ENCODE measurements at places on chromosomes 5 and 9.

GRCh38 chr5:53008751-53009150 is 19.6 kb downstream of the ITGA2 start:
- no peak for DNase-seq

- no peak for DNase-seq
These were observed 34.6 kb upstream of the NR5A1 start for GRCh38 chr9:124541824-124542223.

GRCh38 chr9:8259028-8259427 is 459.4 kb upstream of the DMAC1 start:
- DNase-seq = no peak

DNA sequence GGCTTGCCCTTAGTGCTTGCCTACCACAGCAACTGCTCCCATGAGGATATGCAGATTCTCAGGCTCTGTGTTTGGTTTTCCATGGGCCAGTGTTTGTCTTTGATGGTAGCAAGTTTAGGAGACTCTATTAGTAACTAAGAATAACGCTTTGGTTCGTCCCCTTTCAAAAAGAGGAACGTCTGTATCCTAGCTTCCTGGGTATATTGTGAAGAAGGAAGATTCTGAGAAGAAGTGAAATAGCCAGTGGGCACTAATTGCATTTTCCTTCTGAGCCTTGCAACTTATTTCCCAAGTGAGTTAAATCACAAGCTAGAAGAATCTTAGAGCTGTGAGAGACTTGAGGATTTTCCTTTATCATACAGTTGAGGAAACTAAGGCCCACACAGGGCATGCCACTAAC is 376.8 kb downstream of the PIK3R1 start:
- DNase-seq = no peak

GRCh38 chr5:135709208-135709575 is 125.3 kb upstream of the SLC25A48 start:
- DNase-seq = no peak

GRCh38 chr9:25350011-25350410 is 328.2 kb downstream of the TUSC1 start:
- no peak for DNase-seq

DNA sequence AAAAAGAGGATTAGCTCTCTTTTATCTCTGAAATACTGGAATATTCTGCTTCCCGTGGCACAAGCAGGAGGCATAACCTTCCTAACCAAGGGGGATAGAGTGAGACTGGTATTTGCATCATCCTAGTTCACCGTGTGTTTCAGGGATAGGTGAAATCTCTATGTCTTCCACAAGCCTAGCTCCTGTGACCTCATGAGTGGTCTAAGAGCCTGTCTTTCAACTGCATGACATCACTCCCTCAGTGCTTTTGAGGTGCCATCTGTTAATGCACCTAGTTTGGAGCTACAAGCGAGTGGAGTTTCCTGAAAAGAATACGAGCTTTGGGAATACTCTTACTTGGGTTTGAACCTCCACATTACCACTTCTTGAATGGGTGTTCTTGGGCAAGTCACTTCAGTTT is 181.8 kb downstream of the PAPPA start:
- no peak for DNase-seq

- DNase-seq = no peak
These were observed 55.9 kb downstream of the NDUFAF2 start for GRCh38 chr5:61000887-61001286.

DNA sequence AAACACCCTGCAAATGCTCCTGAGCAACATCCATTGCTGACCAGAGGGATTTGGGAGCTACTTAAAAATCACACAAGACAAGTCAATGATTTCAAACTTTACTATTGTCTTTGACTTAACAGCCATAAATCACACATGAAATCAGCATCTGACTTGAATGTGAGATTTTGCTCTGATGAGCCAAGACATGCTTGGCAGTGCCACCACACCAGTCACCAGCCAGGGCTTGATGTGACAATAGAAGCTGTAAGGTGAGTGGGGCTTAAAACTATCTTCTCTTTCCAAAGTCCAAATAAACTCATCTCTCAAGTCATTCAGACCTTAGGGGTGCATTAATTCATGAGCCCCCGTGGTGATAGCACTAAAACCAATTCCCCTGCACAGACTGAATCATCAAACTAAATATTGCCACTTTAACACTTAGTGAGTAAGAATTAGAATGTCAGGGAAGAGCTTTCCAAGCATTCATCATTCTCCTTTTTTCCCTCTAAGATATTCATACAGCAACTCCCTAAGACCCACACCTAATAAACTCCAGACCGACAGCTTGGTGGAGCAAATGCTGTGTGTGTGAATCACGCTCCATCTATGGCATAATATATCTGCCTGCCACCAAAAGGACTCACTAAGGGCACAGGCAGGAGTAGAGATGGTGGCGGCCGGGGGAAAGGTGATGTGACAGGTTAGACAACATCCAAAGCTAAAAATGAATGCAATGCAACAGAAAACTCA is 119.4 kb downstream of the SPOCK1 start:
- no peak for DNase-seq

- no peak for DNase-seq
These were observed 33.0 kb downstream of the SSBP2 start for GRCh38 chr5:81717860-81718259.

DNA sequence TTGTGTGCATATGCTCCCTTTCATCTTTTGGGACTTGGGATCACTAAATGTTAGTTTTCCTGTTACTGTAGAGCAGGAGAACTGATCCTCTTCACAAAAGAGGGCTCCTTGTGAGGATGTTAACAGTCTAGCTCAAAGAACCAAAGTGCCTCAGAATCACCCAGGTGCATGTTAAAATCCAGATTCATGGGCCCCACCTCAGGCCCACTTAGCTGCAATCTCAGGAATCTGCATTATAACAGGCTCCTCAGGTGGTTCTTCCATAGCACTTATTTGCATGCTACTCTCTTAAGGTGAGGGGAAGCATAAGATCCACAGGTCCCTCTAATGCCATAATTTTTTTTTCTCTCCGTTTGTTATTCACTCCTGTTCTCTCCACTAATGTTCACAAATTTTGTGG is 14.8 kb upstream of the MEF2C start:
- no peak for DNase-seq

DNA sequence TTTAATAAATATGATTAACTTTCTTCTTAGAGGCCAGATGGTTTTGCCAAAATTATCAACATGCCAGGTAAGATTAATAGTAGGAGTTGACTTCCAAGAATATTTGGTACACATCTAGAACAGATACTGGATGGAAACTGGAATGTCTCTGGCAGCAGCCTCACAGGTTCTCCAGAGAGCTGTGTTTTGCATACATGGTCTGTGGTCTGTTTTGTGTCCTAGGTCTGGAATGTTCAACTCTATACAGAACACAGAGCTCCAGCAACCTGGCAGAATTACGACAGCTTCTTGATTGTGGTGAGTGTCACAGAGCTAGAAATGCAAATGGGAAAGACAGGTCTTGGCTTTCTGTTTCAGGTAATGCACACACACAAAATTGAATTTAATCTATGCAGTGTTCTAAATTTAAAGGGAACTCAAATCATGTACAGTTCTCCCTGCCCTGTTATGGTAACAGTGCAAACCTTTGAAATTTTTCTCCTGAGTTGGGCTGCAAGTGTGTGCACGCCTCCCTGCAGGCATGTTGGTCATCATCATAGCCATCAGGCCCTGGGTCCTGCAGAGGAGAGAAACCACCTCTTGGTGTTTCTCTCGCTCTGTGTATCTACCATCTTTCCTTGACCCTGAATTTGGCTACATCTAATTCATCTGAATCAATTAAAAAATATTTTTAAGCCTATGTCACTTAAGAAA is 58.3 kb downstream of the PIK3R1 start:
- no peak for DNase-seq

- no peak for DNase-seq
These were observed 155.8 kb downstream of the FRMD3 start for GRCh38 chr9:83382421-83382820.

DNA sequence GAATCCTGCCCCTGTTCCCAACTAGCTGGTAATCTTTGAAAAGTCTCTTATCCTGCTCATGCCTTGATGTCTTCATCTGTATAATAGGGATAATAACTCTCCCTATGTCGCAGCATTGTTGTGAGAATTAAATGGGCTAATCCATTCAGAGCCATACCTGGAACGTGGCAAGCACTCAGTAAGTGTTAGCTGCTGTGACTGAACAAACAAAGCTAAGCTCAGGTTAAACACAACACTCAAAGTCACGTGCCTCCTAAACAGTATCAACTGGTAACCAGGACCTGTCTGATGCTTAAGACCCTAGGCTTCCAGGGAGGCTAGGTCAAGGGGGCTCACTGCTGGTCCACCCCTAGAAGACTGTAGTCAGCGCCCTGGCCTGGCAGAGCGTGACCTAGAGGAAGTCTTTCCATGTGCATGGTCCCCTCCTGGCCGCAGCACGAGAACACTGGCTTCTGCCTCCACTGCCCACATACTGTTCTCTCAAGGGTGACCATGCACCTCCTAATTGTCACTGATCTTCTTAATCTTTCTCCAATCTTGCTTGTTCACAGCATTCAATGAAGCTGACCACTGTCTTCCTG is 211.1 kb downstream of the TTLL11 start:
- no peak for DNase-seq

- DNase-seq = no peak
These were observed 521.9 kb downstream of the BNC2 start for GRCh38 chr9:16348531-16348930.

- no peak for DNase-seq
These were observed 293.6 kb downstream of the FER start for GRCh38 chr5:109041317-109041716.

GRCh38 chr5:23234197-23234596 is 273.2 kb upstream of the PRDM9 start:
- no peak for DNase-seq

DNA sequence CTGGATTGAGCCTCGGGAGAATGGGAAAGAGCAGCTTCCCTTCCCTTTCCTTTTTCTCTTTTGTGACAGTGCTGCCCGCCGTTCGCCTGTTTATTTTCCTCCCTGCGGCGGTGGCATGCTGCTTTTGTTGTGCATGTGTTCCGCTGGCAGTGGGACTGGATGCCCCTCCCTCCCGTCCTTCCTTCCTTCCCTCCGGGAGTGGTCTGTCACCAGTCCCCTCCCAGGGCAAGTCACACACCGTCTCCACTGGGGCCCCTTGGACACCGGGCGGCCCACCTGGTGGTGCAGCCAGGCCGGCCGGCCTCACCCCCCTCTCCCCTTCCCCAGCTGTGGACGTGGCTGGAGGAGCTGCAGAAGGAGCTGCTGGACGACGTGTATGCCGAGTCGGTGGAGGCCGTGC is 214.7 kb downstream of the TRIO start:
- no peak for DNase-seq

DNA sequence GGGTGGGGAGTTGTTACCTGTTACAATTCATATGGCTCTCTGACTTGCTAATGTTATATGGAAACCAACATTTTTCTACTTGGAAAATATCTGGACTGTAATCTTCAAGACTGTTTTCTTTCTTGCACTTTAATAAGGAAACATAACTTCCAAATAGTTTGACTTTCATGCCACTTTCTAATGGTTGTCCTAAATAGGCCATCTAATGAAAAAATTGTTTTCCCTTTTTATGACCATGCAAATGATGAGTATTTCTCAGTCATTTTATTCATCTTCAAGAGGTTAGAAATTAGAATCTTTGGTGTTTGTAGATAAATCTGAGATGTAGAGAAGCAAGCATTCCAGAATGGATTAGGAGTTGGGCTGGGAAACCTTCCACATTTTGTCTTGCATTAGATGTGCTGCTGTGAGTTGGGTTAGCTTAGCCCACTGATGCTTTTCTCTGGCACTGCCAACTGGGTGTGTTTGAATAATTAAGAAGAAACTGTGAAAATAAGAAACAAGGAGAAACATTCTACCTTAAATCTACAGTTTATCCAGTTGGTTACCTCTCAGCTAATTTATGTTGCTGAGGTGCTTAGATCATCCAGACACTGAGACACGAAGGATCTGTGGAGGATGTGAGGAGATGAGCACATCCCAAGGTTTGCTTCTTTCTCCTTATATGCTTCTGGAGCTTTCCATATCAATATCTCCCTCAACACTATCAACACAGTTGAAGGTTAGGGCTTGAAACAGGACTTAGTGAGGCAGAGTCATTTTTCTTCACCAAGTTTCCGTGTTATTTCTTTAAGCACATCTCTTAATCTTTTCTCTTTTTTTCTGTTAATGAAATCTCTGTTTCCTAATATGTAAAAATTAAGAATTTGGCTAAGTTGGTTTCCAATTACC is 2.7 kb downstream of the RASGRF2 start:
- DNase-seq = no peak

GRCh38 chr9:116174347-116174746 is 20.8 kb downstream of the PAPPA start:
- no peak for DNase-seq

GRCh38 chr9:105698348-105698870 is 4.1 kb downstream of the TMEM38B start:
- no peak for DNase-seq

- DNase-seq = no peak
These were observed 351.7 kb downstream of the ARRDC3 start for GRCh38 chr5:91031402-91031752.

- no peak for DNase-seq
These were observed 36.8 kb downstream of the FANCC start for GRCh38 chr9:95280745-95281144.

DNA sequence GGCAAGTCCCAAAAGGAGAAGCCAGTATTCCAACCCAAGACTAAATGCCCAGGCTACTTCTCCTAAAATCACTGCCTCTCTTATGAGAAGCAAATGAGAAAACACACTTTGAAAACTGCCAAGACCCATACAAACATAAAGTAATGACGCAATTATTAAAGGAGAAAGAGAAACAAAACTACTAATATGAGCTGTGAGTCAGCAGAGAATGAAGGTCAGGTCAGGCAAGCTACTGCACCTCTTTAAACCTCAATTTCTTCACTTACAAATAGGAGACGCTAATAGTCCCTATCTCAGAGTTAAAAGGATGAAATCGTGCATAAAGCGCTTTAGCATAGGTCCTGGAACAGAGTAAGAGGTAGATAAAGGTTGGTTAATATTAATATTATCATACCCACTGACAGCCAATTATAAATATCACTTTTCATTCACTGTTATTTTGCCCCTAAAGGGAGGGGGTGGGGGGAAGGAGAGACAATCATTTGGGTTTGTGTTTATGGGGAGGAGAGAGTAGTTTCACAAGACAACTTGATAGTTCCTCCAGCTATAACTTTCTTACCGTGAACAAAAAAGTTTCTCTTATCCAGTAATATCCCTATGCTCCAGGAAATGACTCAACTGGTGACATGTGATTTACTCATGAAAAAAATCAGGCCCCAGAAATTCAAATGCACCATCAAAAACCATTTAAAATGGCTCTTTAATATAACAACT is 3.6 kb downstream of the PSMB7 start:
- no peak for DNase-seq

- DNase-seq = no peak
These were observed 41.7 kb upstream of the BARX1 start for GRCh38 chr9:93996863-93997262.

GRCh38 chr5:68528821-68529273 is 313.3 kb downstream of the PIK3R1 start:
- DNase-seq = no peak

GRCh38 chr9:20786807-20787206 is 102.7 kb downstream of the FOCAD start:
- no peak for DNase-seq
